ENCODE measurements at places on chromosomes 11 and 22.

DNA sequence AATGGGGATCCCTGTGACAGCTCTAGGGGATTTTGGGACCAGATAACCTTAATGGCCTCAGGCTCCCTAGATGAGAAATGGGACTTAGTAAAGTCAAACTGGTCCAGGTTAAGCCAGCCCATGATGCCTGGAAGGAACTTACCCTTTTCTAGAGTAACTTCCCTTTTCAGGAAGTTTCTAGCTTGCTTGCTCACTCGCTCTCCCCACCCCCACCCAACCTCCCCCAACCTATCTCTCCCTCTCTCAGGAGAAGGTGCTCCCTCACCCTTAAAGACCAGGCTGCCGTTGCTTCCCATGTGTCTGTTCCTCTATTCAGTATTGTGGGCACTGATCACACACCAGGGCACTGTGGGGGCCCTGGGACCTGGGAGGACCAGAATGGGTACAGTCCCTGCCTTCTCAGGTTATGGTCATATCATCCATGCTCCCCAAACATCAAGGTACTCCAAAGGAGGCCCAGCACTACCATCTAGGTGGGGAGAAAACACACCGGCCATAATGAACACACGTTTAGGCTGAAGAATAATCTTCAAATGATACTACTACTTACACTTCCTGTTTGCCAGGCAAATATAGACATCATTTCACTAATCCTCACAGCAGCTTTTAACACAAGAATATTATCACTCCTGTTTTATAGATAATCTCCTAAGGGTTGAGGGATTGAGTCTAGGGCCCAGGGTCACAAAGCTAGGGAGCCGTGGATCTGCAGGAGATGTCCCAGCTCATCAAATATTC lies 18.2 kb downstream of the KCNQ1OT1 start:
- DNase-seq, result no peak

DNA sequence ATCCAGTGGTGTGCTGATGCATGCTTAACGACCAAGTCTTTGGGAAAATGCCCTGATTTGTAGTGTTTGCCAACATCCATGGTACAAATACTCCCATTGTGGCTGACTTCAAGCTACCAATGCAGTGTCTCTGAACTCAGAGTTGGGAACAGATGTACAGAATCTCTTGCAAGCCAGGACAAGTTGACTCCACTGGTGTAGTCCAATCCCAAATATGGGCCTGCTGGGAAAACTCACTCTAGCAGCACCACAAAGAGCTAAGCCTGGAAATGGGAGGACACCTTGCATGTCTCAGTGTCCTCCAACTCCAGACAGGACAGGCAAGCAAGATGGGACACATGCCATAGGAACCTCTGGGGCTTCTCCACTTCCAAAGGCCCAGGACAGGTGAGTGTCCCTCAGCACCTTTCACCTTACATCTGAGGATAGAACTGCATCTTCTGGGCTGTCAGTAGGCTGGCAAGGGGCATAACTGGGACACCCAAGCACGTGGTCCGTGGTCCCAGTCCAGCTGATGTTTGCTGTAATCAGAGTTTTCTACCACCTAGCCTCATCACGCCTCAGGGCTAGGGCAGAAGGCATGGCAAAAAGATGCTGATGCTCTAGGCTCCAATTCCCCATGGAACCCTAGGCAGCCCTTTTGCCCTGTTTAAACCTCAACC lies 6.5 kb downstream of the LMO1 start:
- no peak for DNase-seq

- DNase-seq, result peak; percentile 11
Observed at GRCh38 chr11:90288212-90288821, 65.5 kb upstream of the CHORDC1 start.

DNA sequence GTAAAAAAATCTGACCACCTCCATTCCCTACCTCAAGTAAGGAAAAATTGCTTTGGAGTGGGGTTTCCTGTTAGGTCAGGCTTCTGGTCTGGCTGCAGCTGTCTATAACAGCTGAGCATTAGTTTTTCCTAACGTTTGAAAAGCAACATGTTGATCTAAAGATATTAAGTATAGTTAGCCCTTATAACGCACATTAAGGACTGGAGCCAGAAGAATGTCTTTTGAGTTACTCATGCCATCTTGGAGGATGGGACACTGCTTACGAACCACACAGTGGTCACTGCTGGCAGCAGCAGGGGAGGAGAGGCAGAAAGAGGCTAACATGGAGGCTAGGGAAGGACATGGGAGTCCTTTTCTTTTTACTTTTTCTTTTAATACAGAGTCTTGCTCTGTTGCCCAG lies 44.1 kb upstream of the GDPD4 start:
- no peak for DNase-seq

DNA sequence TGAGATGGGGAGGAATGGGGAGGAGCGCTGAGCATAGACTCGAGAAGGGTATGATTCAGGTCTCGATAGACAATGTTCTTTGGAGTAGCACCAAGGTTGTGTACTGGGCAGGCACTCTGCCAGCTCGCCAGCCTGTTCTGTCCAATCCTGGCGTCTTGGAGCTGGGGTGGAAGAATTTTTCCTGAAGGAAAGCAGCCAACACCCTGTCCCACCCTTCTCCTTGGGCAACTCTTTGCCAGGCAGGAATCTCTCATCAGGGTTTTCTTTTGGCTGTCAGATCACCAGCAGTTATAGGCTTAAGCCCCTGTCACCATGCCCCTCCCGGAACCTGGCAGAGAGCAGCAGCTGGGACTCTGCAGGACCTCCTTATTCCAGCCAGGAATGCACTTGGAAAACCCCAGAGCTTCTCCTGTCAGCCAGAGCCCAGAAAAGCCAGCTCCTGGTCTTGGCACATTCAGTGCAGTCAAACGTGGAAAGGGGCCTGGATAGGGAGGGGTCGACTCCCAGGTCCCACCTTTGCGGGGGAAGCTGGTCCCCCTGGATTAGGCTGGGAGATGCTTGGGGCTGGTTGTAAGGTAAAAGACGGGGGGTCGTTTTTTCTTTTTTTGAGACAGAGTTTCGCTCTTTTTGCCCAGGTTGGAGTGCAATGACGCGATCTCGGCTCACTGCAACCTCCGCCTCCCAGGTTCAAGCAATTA lies 14.4 kb upstream of the SPTBN2 start:
- no peak for DNase-seq

DNA sequence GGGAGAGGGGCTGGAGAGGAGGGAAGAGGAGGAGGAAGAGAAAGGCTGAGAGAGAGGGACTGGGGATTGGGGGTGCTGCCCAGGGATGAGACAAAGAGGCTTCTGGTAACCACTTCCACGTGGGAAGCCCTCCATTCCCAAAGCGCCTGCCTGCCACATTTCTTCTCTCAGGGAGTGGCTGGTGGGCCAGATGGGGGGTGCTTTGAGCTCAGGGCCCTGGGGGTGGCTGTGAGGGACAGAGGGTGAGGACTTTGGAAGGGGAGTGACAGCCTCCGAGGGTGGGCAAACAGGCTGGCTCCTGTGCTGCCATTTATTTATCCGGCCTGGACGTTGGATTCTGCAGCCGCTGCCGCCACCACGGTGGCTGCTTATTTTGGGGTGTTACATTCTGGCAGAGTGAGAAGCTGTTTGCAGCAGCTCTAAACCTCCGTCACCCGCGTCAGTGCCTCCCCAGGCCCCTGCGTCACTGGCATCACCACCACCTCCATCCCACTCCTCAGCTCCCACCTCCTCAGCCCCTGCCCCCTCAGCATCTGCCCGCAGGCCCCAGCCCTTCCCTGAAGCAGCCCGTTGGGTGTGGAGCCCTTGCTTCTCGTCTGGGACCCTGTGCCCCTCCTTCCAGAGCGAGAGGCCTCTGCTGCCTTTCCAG lies 1.6 kb downstream of the RTN4RL2 start:
- DNase-seq, result no peak

DNA sequence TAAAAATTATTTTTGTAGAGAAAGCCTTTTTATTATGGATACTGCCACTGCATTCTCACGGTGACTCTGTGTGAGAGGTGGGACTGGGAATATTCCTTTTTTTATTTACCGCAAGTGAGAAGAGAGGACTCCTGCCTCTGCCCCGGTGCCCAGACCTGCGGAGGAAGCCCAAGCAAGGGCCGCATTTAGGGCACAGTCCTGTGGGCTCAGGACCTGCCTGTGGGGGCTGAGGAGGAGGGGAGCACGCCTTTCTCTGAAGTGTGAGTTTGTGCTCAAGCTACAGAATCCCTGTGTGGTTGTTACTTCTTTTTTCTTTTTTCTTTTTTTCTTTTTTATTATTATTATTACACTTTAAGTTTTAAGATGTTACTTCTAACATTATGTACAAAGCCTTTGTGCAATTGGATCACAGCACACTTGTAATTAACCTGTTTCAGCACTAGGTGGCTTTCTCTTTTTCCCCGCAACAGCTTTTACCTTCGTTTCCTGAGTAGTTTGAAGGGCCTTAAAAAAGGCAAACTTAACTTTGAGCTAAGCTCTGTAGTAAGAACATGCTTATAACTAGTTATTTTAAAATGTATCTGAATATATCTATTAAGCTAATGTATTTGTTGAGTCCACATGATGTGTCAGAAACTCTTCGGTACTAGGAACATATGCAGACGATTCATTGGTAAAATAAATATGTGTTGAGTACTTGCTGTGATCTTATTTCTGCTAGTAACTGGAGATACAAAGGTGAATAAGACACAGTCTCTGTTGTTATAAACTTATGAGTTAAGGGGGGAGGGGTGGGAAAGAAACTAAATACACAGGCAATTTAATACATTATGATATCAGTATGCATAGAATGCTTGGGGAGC lies 18.3 kb downstream of the AMOTL1 start:
- DNase-seq, result no peak

DNA sequence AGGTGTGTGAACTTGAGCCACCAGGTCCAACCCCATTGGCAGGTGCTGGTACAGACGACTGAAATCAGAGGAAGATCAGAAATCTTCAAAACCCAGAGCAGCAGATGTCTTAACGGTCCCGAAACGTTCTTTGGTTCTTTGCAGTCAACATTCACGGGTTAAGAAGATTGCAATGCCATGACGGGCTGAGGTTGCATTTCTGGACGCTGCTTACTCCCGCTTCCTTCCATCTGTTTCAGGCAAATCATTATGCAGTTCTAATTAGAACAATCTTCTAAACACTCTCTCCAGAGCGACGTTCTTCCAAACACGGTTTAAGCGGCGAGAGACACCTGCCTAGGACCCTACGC lies 492 bp upstream of the LUZP2 start:
- DNase-seq, result no peak

DNA sequence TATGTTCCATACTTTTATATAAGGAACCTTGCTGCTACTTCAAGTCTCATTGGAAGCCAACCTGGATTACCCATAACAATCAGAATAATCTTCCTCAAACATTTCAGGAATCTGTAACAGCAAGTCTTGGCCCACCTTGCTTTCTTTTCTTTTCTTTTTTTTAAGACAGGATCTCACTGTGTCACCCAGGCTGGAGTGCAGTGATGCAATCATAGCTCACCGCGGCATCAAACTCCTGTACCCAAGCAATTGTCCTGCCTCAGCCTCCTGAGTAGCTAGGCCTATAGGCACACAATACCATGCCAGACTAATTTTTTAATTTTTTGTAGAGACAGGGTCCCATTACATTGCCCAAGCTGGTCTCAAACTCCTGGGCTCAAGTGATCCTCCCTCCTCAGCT lies 29.3 kb upstream of the PRDM10 start:
- no peak for DNase-seq

DNA sequence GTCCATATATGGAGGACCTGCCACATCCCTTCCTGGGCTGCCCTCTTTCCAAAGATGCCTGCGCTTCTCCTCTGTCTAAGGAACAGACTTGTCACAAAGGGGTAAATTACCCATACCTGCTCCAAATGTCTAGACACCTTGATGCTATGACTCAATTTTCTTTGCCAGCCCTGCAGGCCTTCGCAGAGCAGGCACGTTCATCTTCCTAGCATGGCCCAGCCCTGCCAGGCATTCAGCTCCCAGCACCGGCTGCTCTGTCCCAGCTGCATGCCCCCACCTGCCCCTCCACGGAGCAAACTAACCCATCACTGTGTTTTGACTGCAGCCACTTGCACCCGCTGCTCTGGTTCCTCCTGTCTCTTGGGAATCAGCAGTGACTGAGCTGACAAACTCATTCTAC lies 526.1 kb downstream of the MIAT start:
- no peak for DNase-seq

- DNase-seq, result no peak
Observed at GRCh38 chr11:80844110-80844819, 1403.4 kb upstream of the TENM4 start.

GRCh38 chr22:21904250-21904789 lies 36.9 kb upstream of the MAPK1 start:
- no peak for DNase-seq

DNA sequence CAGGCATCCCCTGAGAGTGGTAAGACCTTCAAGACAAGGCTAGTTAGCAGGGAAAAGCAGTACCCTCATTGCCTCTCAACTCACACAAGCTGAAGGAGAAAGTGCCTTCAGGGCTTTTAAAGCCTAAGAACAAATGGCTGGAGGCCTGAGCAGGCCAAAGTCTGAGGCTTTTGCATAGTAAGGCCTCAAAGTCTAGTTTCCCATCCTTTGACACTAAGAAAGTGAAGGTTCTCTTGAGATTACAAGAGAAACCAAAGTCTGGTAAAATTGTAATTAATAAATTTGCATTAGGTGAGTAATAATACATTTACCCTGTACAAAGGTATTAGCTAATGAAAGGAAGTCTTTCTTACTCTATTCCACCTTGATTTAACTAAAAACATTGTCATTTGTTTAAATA lies 47.0 kb upstream of the CCDC89 start:
- no peak for DNase-seq

DNA sequence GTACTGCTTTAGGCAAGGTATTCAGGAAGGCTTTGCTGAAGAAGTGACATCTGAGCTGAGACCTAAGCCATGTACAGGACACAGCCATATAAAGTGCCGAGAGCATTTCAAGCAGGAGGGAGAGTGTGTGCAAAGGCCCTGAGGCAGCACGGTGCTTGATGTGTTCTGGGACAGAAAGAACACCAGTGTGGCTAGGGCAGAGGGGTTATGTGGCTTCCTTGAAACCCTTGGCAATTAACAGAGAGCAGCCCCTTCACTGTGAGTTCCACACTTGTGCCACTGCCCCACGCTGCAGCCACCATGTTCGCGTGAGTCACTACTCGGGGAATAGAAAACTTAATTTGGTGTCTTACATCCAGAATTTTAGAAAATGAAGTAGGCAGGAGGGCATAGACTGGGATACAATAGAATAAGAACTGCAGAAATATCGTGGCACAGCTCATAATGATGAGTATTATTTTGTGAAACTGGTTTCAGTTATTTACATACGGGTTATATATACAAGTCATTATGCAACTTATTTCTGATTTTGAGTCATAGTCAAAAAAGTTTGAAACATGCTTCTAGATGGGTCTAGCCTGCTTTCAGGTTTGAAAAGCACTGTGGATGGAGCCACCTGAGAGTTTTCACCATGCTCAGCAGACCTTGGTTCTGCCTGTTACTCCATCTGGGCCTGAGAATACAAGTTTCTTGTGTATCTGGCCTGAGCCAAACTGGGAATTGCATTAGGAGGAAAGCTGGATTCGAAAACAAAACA lies 11.8 kb downstream of the IL10RA start:
- no peak for DNase-seq

DNA sequence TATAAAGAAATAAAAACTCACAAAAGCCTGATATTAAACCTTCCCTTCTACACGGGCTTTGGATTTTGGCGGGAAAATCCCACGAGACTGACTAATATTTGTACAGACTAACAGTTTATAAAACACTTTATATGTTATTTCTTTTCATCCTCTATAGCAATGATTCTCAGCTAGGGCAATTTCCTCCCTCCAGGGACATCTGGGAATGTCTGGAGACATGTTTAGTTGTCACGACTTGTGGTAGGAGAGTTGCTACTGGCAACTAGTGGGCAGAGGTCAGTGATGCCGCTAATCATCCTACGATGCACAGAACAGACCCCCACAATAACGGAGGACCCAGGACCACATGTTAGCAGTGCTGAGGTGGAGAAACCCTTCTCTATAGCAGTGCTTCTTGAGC lies 304.8 kb upstream of the PITPNB start:
- DNase-seq, result no peak

- DNase-seq, result no peak
Observed at GRCh38 chr11:86156397-86156955, 87.6 kb upstream of the PICALM start.
